ENCODE measurements at places on chromosomes 2 and 18.

DNA sequence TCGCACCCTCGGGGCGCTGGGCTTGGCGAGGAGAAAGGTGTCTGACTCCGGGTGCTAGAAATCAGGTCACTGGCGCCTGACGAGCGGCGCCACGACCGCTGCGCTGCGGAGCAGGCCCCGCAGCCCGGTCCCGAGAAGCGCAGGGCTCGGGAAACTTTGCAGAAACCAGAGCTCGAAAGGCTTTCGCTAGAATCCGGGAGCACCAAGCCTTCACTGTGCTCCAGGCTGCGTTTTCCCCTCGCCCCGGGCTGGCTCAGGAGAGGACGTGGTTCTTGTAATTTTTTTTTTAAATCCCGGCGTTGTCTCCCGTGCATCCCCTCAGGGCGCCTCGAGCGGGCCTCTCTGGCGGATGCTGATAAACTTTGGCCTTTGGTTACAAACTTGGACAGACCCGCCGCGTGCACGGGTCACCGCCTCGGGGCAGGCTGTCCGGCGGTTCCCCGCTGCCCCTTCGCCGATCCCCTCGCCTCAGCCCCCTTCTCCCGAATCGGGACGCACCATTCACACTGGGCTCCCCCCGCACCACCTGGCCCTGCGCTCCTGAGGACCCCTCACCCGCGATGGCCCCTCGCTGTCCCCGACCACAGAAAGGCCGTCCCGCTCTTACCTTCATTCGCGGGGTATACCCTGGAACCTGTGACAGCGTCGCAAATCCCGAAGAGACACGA, 419 bp downstream of the EPHA4 start:
- DNase-seq, result peak; percentile 5

- DNase-seq, result no peak
Observed at GRCh38 chr2:191321861-191322662, 76.9 kb downstream of the MYO1B start.

DNA sequence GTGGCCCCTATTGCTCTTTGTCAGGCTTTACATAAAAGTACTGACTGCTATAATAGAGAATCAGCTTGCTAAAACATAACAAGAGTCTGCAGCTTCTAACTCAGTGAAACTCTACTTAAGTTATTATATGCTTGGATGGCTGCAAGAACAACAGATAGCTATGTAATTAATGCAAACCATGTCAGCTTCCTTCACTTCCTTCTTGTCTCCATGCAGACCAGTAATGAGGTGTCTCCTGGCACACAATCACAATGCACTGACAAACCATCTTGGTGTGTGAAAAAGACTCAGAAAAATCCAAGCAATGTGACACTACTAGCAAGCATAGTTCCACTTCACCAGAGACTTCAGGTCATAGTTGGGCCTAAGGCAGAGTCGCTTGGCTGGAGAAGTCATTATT, 2068.9 kb upstream of the PIK3C3 start:
- no peak for DNase-seq

- DNase-seq, result no peak
Observed at GRCh38 chr2:3604991-3605961, 10.4 kb downstream of the COLEC11 start.

- DNase-seq, result no peak
Observed at GRCh38 chr2:18975506-18976167, 382.8 kb downstream of the OSR1 start.

- no peak for DNase-seq
Observed at GRCh38 chr2:151523850-151524249, 114.1 kb downstream of the RIF1 start.

- DNase-seq, result no peak
Observed at GRCh38 chr18:73577365-73577764, 570.3 kb downstream of the FBXO15 start.

DNA sequence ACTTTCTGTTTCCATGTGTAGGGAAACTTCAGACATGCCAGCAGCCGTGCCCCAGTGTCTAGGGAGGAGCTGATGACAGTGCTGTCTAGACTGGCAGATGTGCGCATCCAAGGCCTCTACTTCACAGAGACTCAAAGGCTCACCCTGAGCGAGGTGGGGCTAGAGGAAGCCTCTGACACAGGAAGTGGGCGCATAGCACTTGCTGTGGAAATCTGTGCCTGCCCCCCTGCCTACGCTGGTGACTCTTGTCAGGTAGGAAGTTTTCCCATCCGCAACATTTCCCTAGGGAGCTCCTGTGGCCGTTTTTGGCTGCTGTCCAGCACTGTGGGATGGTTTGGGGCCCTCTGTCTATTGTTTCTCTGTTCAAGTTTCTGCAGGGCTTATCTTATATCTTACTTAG, 143.1 kb upstream of the TTC39C start:
- peak; percentile 28 for DNase-seq

DNA sequence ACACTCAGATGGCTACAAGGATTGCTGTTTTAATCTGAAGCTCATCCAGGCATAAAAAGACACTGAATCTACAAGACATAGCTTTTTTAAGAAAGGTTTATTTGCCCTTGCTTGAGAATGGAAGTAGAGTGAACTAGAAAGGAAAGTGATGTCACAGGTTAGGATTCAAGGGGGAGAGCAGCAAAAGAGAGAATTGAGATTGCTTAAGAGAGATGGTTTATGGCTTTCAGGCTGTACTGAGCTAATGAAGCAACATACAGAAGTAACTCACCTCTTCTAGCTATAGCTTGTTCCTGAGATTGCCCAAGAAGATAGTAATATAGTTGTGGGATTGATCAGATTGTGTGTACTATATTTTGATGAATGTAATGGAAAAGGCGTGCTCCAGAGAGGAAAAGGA, 26.1 kb upstream of the ACVR2A start:
- DNase-seq, result no peak

- DNase-seq, result no peak
Observed at GRCh38 chr2:109265369-109265768, 136.4 kb downstream of the SH3RF3 start.

DNA sequence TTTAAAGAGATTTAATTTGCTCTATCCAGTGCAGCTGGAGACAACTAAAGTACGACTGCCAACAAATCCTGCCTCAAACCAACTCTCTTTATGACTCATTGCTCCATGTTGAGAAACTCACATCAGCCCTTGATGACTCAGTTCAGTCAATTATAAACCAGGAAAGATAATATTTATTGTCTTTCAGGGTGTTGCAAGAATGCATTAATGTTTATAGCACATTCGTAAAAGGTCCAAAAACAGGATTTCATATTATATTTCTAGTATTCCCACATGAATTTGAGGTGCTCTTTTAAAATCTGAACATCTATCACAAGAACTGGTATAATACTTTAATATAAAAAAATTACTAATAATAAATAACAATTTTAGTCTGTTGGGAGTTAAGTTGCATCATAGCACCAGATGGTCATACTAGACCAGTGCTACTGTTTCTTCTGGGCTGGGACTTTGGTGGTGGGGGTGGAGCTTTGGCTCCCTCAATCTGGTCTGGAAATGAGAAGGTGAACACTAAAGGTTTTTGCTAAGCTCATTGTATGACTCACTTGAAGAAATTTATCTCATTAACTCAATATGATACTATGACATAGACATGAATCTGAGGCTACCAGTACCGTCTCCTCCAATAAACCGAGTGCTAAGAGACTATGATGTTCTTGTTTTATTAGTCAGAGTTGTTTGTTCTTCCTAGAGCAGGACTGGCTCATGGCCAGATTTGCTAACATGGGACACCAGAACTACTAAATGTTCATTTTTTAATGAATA, 26.6 kb upstream of the MAP3K20 start:
- DNase-seq, result no peak

- no peak for DNase-seq
Observed at GRCh38 chr2:171228826-171229225, 68.1 kb upstream of the TLK1 start.

DNA sequence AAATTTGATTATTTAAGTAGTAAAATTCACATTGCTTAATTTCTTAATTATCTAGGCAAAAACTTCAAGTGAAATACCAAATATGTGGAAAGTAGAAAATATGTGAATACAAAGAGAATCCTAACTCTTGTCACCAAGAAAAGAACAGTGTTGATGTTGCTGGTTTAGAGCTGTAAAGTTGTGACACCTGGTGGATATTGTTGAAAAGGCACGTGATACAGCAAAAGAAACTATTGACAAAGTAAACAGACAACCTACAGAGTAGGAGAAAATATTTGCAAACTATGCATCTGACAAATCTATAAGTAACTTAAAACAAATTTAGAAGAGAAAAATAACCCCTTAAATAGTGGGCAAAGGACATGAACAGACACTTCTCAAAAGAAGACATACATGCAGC, 25.6 kb upstream of the ZC3H15 start:
- DNase-seq, result no peak

- DNase-seq, result no peak
Observed at GRCh38 chr2:217517402-217517801, 485.4 kb downstream of the TNS1 start.

DNA sequence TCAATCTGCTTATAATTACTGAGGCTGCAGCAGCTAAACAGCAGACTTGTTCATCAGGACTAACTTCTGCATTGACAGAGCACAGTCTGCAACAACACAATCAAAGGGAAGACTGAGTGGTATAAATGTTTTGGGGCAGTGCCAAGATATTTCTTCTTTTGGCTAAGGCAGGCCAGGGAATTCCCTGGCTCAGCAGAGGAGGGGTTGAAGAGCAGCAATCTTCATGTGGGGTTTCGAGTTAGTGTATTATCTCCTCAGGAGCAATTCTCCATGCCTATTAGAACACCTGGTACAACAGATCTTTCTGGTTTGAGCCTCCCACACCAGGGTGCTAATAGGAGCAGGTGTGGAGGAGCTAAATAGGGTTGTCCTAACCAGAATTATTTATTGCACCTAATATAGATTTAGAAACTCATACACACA, 103.0 kb upstream of the STK17B start:
- no peak for DNase-seq

DNA sequence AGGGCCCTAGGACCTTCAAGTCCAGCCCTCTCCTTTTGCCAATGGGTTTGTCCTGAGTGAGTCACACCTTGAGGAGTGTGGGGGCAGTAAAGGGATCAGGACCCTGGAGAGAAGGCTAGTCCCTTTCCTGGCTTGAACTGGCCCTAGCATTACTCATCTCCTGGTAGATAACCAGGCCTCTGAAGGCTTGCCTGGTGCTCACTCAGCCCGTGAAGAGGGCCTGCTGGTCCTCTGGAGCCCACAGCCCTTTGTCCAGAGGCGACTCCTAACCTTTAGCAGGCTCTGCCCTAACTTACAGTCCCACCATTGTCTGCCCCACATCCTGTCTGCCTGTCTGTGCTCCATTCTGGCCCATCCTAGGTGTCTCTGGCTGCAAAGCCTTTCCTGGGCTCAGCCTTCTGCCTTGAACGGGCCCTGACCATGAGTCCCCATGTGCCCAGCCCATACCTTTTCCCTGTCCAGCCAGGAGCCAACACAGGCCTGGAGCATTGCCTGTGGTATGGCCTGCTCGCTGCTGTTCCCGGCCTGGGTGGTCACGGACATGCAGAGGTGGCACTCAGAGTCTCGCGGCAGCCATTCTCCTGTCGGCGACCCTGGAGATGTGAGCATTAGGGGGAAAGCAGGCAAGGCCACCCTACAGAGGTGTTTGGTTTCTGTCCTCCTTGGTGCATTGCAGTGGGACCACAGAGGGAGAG, 5.0 kb downstream of the SFTPB start:
- no peak for DNase-seq

DNA sequence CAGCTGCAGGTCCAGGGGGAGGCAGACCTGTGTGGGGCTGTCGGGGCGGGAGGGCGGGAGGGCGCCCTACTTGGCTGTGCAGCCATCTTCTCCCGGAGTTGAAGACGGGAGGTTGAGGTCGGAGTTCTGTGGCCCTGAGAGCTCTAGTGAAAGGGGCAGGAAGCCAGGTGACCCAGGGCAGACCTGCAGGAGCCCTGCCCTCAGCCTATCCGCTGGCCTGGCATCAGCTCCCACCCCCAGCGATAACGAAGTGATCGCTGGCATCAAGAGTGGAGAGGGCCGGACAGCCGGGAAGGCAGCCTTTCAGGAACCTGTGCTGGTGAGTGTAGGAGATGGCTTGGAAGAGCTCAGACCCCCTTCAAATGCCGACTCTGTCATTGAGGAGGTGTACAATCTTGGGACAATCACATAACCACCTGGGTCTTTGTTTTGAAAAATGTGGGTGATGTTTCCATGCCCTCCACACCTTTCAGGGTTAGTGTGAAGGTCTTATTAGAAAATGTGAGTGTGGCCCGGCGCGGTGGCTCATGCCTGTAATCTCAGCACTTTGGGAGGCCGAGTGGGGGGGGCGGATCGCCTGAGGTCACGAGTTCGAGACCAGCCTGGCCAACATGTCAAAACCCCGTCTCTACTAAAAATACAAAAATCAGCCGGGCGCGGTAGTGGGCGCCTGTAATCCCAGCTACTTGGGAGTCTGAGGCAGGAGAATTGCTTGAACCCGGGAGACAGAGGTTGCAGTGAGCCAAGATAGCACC, 1.3 kb downstream of the ARHGEF4 start:
- no peak for DNase-seq

- DNase-seq, result no peak
Observed at GRCh38 chr2:230335461-230335863, 8.5 kb downstream of the SP140L start.

DNA sequence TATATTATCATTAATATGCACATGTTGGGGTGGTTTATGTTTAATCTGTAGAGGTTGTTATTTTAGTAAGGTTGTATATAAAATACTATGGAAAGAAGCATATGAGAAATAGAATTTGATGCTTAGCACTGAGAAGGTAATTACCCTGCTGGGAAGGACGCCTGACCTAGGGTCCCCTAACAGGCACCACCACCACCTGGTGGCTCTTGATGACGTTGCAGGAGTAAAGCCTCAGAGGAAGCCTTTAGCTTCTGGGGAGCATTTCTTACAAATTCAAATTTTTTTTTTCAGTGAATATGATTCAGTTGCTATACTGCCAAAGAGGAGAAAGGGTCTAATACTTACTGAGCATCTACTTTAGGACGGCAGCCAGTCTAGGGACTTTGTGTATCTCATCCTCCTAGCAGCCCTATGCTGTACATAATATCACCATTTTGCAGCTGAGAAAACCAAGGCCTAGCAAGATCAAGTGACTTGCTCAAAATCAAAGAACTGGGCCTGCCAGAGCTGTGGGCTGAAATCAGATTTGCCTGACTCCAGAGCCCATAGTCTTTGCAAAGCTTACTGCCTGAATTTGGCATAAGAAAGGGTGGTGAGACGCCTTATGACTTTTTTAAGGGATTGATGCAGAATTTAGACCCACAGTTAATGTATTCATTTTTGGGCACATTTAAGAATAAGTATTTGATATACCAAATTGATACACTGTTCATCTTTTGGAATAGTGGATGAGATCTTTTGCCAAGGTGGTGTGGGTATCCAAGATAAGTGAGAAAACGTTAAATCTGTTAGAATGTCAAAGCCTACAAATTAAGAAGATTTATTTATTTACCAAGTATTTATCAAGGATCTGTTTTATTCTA, 78.8 kb upstream of the GAREM1 start:
- DNase-seq, result peak; percentile 6

DNA sequence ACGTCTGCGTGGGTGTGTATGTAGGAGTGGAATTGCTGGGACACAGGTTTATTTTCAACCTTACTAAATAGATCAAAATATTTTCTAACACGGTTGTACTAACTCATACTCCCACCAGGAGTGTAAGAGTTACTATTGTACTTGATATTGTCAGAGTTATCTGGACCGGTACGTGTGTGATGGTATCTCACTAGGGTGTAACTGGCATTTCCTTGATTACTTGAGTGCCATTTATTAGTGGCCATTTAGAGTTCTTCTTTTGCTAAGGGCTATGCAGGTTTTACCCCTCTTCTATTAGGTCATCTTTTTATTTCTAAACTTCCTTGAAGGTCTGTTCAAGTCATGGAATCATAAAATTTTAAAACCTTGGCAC, 33.5 kb downstream of the CENPO start:
- DNase-seq, result no peak
